Muscle of leg (tissue), 16 donors: ENCODE measurements at places on chromosomes 13 and 19. TPM values are rescaled to one million over a fixed set of nuclear protein-coding genes. Genes with fewer than 3 reads are reported as not detected.

DNA sequence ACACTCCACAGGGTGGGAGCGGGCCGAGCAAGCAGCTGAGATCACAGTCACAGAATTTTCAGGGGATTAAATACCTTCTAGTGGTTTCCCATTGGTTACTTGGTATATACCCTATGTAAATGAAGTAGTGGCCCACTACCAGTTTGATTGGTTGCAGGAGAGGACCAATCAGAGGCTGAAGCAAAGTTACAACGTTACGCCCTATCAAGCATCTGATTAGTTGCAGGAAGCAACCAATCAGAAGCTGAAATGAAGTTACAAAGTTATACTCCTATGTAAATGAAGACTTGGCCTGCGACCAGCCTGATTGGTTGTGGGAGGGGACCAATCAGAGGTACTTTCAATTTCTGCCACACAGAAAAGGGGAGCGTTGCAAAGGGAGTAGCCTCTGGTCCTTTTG is 474.0 kb downstream of the COG6 start:
- no peak for DNase-seq

Gene SAMD1
- 53.6 TPM for polyA plus RNA-seq

DNA sequence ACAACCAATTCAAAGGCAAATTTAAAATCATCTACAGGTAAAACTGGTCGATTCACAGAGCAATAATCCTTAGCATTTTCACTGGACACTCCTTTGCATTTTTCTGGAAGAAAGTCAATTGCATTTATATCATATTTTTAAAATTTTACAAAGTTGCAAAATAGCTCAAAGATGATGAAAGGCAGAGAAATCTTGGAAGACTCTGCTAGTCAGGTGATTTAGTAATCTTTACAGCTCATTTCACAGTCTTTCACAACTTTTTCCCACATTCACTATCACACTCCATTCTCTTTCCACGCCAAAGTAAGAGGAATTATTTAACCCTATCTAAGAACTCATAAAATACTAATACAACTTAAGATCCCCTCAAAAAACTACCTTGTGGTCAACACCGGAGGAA is 1063.8 kb downstream of the EFNB2 start:
- no peak for DNase-seq

Gene MAP4K1
- polyA plus RNA-seq = 17.8 TPM

Gene ZNF846
- 7.2 TPM for polyA plus RNA-seq

Gene CNN1
- polyA plus RNA-seq = 99.2 TPM

Gene TMEM205
- polyA plus RNA-seq = 49.7 TPM

Gene PCDH20
- 2.1 TPM for polyA plus RNA-seq
